ENCODE measurements at places on chromosomes 3 and 15.

- DNase-seq = no peak
Observed at GRCh38 chr15:64740311-64741170, 34.8 kb downstream of the RBPMS2 start.

GRCh38 chr15:74611341-74611740 is 4.3 kb upstream of the CLK3 start:
- DNase-seq = no peak

DNA sequence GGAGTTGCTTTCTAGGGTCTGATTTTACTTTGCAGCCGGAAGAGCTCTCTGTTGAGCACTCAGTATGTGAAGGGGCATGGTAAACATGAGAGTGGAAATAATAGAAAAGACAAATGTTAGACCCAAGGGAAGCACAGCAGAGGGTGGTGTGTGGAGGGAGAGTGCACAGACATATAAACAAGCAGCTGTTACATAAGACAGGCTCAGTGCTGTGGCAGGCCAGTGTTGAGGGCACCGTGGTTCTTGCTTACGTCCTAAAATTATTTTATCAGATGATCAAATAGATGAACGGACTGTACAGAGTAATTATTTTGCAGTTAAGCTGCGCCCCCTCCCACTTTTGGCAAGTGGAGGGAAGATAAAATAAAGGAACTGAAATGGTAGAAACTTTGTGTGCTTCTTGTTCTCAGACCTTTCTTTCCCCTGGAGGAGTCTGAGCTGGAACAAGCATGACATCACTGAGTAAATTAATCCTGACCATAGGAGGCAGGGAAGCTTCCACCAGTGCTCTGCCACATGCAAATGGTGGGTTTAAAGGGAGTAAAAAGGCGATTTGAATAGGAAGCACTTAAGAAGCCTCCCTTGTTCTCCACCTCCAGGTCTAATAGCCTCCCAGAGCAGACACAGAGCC is 205.6 kb downstream of the IL20RB start:
- DNase-seq = no peak

- DNase-seq = no peak
Observed at GRCh38 chr3:172699031-172699430, 11.8 kb downstream of the NCEH1 start.

GRCh38 chr3:16066545-16066944 is 107.9 kb upstream of the GALNT15 start:
- DNase-seq = no peak

DNA sequence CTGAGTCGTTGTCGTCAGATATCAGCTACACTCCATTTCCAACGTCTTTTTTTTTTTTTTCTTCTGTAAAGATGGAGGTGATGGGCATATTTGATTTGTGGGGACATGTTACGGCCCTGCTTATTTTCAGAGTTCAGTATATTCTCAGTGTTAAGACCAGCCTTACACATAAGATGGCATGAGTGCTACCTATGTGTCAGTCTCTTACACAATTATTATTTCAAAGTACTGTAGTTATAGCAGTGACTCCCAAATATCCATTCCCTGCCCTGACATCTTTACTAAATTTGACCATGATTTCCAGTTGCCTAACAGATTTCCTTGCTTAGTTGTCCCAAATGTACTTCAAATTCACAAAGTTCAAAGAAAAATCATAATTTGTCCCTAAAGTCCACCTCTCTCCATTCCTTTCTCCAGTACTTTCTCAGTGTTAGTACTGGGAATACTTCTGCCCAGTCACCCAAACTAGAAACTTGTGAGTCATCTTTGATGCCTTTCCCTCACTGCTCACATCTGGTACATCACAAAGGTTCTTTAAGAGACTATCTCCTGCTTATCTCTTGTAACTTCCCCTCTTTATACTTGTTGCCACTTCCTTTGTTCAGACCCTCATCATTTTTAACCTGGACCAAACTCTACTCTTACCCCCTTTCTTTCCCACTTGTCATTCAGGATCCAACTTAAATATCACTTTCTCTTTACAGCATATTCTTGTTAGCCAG is 67.0 kb downstream of the ZNF609 start:
- no peak for DNase-seq

DNA sequence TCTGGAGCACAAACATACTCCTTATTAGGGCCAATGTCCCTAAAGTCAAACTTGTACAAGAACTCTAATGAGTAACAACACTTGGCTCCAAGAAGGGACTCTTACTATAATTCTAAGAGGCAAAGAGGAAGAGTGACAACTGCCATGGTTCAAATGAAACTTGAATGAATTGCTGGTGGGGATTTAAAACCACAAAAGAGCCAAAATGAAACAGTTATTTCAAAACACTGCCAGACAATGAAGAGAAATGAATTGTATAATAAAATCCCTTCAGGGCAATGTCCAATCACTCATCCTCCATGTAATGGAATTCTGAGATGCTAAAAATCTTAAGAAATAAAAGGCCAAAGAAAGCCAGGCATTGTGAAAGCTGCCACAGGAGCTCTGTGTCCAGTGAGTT is 14.2 kb downstream of the THRB start:
- DNase-seq = no peak

GRCh38 chr15:29110733-29111132 is 158.9 kb downstream of the NSMCE3 start:
- DNase-seq = no peak

- no peak for DNase-seq
Observed at GRCh38 chr3:174951498-174952005, 92.4 kb downstream of the NAALADL2 start.

- no peak for DNase-seq
Observed at GRCh38 chr3:20055020-20055775, 15.0 kb downstream of the KAT2B start.

- DNase-seq = no peak
Observed at GRCh38 chr15:94234300-94234699, 2.9 kb downstream of the MCTP2 start.

DNA sequence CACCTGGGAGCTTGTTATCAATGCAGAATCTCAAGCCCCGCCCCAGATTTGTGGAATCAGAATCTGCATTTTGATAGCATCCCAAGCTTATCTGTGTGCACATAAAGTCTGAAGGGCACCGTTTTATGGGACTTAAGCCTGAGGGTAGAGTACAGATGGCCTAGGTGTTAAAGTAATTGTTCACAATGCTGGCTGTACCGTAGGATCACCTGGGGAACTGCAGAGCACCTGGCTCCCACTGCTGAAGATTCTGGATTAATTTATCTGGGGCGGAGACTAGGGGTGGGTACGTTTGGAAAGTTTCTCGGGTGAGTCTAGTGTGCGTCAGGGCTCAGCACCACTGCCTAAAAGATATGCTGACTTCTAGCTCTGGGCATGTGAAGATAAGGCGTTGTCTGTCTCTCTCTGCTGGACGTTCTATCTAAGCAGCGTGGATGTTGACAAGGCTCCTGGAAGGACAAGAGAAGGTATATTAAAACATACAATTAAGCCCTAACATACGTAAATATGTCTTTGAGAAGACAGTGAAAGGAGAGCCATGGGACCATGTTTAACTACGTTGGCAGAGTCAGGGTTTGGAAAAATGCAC is 63.2 kb upstream of the RASGRP1 start:
- no peak for DNase-seq

GRCh38 chr3:173396191-173397041 is 1.1 kb upstream of the NLGN1 start:
- no peak for DNase-seq

- DNase-seq = no peak
Observed at GRCh38 chr3:184284696-184285095, 8.9 kb downstream of the ECE2 start.

DNA sequence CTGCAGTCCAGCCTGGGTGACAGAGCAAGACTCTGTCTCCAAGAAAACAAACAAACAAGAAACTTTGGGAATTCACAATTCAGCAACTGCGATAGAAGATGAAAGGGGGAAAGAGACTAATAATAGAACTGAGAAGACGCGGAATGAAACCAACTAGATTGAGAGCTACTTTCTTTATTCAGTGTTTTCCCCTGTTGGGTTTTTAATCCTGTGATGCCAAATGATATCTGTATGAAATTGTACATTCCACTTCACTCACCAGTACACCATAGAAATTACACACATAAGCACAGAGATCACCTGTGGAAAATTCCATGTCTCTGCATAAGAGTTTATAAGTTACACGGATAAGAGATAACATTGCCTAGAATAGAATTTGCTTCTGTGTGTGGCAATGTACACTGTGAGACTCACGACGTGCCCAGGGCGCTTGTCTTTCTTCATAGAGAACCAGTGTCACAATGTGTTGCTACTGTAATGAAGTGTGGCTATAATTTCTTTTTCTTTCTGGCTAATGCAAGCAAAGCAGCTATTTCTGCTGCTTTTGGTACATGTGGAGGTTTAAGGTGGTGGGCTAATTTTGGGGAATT is 17.7 kb upstream of the CHST2 start:
- DNase-seq = no peak

DNA sequence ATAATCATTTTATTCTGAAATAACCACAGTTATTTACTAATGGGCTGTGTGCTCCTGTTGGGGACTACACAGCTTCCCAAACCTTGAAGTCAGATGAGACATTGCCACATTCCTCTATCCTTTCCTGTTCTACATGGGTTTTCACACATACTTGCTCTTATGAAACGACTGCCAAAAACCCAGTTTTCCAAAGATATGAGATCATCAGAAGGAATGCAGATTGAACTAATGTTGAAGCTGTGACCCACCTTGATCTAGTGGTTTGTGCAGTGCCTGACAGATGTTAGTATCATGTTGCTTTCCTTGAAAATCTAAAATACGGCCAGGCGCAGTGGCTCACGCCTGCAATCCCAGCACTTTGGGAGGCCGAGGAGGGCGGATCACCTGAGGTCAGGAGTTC is 144.6 kb downstream of the VGLL4 start:
- no peak for DNase-seq

DNA sequence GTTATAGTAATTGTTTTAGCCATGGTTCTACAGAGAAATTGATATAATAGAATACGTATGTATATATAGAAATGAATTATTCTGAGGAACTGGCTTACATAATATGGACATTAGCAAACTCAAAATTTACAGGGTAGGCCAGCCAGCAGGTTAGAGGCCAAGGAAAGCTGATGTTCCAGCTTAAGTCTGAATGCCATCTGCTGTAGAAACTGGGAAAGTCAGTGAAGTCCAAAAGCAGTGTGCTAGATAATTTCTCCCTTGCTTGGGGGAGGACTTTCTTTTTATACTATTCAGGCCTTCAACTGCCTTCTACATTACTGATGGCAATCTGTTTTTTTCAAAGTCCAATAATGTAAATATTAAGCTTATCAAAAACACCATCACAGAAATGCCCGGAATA is 1174.7 kb downstream of the ZPLD1 start:
- no peak for DNase-seq

GRCh38 chr15:77024273-77025082 is 29.6 kb downstream of the PSTPIP1 start:
- no peak for DNase-seq

- no peak for DNase-seq
Observed at GRCh38 chr3:67462187-67462586, 192.2 kb downstream of the SUCLG2 start.

- DNase-seq = no peak
Observed at GRCh38 chr3:55620351-55621025, 133.4 kb upstream of the WNT5A start.

DNA sequence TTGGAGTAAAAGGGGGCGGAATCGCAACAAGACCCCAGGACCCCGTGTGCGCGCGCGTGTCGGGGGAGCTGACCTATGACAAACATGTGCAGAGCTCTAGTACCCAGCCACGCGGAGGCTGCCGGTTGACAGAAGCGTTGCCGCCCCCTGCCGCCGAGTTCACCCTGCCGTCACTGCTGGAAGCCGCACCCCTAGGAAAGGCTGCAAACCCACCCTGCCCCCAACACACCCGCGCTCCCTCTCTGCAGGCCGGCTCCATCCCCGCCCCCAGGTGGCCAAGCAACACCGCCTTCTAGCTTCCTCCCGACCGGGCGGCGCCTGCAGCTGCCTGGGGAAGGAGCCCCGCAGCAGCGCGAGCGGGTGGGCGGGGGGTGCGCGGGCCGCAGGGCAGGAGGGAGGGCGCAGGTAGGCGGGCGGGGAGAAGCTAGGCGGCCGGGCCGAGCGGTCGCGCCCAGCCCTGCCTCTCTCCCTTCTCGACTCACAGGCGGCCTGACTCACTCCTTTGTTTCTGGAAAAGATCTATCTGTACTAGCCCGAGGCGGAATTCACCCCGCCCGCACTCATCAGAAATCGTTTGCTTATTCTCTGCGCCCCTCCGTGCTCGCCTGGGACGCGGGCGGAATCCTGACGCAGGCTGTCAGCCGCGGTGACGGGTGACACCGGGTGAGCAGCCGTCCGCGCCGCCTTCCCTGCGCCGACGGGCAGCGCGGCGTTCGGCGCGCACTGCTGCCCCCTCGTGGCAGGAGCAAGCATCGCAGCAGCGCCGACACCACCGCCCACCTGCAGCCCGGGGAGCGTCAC is 160.8 kb downstream of the GAP43 start:
- DNase-seq = peak; percentile 74

DNA sequence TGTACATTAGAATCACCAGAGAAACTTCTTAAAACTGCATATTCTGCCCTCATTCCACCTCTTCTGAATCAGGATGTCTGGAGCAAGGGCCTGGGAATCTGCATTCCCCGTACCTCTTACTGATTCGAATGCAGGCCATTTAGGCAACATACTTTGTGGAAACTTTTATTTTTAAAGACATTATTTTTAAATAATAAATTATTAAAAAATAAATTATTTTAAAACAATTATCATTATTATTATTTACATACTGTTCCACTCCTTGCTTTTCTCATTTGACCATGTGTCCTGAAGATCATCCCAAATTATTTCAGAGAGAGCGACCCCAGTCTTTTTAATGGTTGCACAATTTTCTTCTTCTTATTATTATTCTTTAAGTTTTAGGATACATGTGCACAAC is 336.6 kb upstream of the TBC1D5 start:
- DNase-seq = no peak

GRCh38 chr3:78683284-78683683 is 1084.5 kb downstream of the ROBO1 start:
- no peak for DNase-seq

DNA sequence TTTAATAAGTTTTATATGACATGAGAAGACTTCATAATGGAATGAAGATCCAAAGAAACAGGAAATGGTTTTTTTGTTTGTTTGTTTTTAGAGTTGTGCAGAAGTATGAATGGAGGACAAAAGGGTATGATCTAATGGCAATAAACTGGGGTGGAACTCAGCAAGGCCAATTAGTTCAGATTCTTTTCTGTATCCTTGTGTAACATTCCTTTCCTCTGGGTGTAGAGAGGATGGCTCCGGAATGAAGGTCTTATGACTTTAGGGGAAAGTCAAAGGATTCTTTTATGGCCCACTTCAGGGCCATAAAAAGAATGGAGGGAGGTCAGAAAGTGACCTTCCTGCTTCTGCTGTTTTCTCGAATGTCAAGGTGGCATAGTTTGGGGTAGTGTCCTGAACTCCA is 152.6 kb downstream of the DPH6 start:
- no peak for DNase-seq

DNA sequence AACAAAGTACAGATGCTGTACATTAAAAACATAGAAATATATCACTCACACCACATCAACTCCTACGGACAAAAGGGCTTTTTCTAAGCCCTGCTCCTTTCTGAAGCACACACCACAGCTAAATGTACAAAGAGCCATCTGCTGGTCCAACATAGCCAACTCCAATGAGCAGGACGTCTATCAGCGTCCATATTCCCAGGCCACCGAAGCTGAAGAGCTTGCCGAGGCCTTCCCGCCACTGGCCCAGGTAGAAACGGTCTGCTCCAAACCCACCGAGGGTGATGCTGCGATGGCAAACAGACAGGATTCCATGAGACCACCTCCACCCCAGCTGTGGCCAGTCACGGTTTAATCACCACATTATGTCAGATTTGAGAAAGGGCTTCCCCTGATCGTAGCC is 9.8 kb downstream of the TM2D3 start:
- no peak for DNase-seq
